ENCODE measurements at places on chromosomes 7 and 10. TPM values are rescaled to one million over a fixed set of nuclear protein-coding genes. Genes with fewer than 3 reads are reported as not detected.

The KNDC1 gene
- 1.7 TPM for total RNA-seq

The OR13A1 gene
- 0.15 TPM for total RNA-seq

- no peak for DNase-seq
- H3K27me3 ChIP-seq: no peaks in the 10 kb centered on the region
- H3K4me1 ChIP-seq: no peaks in the 10 kb centered on the region
- no peak overlapping the region for H3K27ac ChIP-seq
- H3K36me3 ChIP-seq: no peaks in the 10 kb centered on the region
- H3K4me3 ChIP-seq: no peak overlapping the region
Observed at GRCh38 chr10:36236931-36237330, 594.8 kb upstream of the FZD8 start.

The TAC1 gene
- not detected for total RNA-seq
